ENCODE measurements at places on chromosomes 4 and X.

DNA sequence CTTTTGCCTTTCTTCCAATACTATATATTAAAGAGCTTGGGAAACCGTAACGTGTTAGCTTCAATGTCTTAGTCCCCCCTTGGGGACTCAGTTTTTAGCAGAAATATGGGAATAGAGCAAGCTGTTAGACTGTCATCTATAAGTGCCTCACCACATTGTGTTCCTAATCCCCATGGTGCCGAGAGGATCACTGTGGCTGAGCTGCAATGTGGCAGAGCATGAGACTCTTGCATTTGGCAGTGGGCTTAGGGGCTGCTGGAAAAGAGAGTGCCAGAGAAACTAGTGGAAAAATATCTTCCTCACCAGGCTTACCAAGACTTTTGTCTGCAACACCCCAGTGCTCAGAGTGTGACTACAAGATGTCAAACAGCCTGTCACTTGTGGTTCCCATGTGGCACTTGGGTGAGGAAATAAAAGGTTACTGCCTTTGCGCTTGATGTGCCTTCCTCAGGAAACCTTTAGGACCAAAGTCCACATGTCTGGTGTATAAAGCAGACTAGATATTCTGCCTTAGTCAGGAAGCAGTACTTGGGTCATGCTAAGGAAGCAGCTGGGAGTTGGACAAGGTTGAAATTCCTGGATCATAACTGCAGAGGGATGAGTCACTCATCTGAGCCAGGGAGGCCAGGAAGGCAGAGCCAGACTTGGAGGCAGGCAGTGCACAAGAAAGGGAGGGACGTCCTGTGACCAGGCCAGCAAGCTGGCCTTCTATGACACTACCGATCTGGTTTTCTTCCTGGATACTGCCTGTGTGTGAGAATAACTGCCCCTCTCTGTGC, 9.7 kb upstream of the MAGEA4 start:
- DNase-seq, result peak; percentile 39

- DNase-seq, result no peak
Measured at GRCh38 chrX:136115904-136116297, 31.4 kb upstream of the FHL1 start.

GRCh38 chrX:149487292-149487691, 17.8 kb downstream of the IDS start:
- DNase-seq, result no peak

DNA sequence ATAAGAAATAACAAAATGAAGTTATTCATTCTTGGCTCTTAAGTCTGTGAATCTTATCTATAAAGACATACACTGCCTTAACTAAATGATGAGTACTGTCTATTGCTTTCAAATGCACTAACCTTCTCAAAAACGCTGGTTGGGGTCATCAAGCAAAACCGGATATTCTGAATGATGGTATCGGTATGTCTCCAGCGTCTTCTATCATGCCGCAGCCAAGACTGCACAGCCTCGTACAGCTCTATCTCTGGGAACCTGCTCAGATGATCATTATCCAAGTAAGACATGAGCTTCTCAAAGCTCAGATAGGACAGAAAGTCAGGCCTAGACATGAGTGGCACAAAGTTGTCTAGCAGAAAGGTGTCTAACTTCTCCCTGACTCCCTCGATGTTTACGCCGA, 21.1 kb downstream of the KLHL15 start:
- no peak for DNase-seq

GRCh38 chrX:69138512-69138911, 26.7 kb downstream of the PJA1 start:
- DNase-seq, result no peak

- peak; percentile 85 for DNase-seq
Measured at GRCh38 chr4:7842384-7843279, 97.0 kb downstream of the AFAP1 start.

GRCh38 chr4:30939069-30939468, 218.9 kb downstream of the PCDH7 start:
- no peak for DNase-seq

DNA sequence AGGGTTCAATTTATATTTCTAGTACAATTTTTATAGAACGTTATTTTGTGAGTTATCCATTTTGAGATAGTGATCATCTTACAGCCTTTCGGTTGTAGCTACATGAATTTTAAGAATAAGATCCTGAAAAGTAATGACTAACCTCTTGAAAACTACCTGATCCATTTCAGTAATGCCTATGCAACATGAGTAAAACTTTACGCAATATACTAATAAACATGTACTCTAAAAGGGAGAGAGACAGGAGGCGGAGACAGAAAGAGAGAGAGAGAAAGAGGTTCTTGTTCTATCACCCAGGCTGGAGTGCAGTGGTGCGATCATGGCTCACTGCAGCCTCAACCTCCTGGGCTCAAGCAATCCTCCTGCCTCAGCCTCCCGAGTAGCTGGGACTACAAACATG, 816.1 kb downstream of the CCSER1 start:
- DNase-seq, result no peak

DNA sequence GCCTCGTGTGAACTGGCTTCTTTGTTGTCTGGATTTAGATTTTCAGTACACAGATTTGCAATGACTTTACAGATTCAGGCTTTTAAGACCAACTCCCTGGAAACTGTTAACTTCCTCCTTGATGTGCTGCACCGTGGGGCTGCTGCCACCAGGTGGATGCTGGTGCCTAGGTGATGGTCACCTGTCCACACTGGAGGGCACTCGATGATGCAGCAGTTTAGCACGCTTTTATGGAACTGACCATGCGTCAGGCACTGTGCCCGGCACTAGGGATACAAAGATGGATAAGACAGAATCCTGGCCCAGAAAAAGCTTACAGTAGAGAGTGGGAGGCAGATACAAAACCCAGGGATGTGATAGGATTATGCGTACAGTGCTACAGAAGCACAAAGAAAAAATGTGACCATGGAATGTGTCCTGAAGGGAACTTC, 180.7 kb downstream of the CEP135 start:
- DNase-seq, result no peak

GRCh38 chr4:21011106-21011505, 310.8 kb downstream of the PACRGL start:
- DNase-seq, result no peak

GRCh38 chrX:67334323-67334722, 209.5 kb upstream of the AR start:
- DNase-seq, result no peak

GRCh38 chr4:78370631-78371372, 180.8 kb upstream of the ANXA3 start:
- DNase-seq, result no peak

DNA sequence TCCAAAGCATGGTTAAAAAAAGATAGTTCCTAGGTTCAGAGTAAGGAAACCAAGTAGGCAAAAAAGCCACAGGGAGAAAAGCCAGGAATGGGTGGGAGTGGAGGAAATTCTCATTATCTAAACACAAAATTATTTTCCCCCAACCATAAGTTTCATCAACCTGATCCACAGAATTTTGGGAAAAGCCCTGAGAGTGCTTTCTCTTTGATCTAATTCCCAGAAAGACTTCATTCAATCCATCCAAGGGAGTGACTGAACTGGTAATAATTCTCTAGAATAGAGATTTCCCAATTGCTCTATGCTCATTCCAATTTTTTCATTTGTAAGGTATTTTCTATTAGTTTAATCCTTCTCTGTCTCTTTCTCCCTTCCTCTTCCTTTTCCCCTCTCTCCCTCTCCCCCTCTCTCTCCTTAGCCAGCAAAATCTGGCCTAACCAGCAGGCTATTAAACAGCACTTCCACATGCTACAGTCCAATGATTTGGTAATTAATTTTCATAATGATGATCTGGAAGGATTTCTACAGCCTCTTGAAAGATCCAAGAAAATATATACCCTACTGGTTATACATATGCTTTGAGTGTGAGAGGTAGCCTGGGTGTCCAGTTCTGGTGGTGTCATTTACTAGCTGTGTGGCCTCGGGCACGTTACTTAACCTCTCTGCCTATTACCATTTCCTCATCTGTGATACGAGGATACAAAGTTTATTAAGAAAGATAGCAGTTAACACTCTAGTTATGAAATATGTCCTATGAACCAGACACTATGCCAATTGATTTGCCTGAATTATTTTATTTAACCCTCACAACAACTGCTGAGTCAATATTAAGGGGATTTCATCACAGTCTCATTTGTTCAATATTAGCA, 251.5 kb upstream of the RASGEF1B start:
- no peak for DNase-seq

Measured in left hindlimb (tissue), 1 donor.